Activated CD4-positive, alpha-beta T cell treated with anti-CD3 and anti-CD28 coated beads, Interleukin-2, Interleukin-4, amounts not matched to agents 100 ng/mL and 50 ng/mL, durations not matched to agents 16 hours and 8 hours (primary cell): ENCODE measurements at places on chromosomes 1 and 21.

DNA sequence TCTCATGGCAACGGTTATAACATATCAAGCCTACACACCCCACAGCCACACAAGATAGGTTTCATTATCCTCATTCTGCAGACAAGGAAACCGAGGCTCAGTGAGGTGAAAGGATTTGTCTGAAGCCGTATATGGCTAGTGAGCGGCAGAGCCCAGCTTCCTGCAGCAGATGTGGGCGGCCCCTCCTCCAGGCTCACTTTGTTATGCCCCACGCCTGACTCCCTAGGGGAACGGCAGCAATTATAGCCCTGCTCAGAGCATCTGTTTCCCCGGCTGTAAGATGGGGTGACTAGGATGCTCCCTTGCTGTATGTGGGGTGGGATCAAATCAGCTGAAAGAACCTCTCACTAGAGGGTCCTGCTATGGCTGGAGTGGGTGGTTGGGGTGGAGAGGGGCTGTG, 22.1 kb downstream of the GRHL3 start:
- DNase-seq = no peak

DNA sequence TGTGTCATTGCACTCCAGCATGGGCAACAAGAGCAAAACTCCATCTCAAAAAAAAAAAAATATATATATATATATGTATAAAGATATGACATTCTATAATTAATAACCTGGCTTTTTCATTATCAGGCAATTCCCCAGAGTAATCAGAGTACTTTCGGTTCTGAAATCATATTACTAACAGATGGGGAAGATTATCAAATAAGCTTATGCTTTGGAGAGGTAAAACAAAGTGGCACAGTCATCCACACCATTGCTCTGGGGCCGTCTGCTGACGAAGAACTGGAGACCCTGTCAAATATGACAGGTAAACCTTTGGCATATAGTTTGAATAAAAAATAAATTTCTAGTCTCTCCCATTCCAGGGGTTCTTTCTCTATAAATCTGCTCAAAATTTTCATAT, 58.5 kb upstream of the SH3GLB1 start:
- no peak for DNase-seq

DNA sequence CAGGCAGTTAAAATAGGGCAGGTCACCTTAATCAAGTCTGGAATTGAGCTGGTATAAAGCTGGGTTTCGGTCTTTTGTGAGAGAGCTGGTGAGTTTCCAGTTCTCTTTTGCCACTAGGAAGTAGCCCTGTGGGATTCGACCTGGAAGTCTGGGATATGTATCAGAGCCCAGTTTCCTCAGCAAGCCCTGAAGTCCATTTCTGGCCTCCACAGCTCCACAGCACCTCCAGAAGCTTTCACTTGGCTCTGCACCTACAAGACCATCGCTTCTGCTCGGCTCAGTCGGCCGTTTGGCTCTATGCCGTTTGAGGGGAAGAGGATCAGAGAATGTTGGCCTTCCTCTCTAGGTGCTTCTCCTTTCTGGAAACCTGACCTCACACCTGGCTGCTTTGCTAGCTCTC, 148.0 kb downstream of the GALNT2 start:
- DNase-seq = no peak

- DNase-seq = no peak
Measured at GRCh38 chr1:218739426-218739825, 394.3 kb downstream of the TGFB2 start.

DNA sequence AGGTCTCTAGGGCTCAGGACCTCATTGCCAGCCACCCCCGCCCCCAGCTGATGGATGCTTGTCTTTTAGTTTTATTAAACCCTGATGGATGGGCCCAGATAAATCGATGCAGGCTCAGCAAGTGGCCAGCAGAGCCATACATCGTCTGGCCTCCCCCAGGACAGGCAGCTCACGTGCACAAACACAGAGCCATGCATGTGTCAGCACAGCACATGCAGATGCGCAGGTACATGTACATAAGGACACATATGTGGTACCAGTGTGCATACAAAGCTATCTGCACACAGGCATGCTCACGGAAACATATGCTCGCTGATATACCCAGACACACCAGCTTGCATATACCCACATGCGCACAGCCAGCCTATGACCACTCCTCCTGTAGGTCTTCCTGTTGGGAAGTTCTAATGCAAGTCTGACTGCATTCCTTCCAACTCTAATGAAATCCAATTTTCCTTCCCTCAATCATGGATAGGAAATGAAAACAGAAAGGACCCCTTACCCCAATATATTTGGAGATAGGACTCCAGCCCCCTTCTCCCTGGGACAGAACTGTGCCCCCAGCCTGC, 897 bp downstream of the COL16A1 start:
- DNase-seq = no peak

- no peak for DNase-seq
Measured at GRCh38 chr21:42796327-42797062, 82.8 kb downstream of the WDR4 start.

DNA sequence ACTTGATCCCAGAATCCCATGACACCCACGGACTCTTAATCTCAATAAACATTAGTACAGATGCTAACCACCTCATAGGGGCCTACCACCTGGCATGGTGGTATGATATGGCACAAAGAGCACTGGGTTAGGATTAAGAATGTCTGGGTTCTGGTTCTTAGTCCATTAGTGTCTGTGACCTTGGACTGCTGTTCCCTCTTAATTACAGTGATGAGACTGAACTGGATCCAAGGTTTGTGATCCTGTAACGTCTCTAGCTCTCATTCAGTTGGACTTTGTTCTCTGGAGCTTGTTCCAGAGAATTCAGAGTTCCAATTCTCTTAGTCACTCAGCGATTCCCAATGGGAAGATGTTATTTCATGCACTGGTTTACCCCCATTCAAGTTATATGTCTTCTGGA, 23.6 kb upstream of the PIGC start:
- no peak for DNase-seq

GRCh38 chr1:154453161-154453560, 48.0 kb downstream of the IL6R start:
- no peak for DNase-seq

DNA sequence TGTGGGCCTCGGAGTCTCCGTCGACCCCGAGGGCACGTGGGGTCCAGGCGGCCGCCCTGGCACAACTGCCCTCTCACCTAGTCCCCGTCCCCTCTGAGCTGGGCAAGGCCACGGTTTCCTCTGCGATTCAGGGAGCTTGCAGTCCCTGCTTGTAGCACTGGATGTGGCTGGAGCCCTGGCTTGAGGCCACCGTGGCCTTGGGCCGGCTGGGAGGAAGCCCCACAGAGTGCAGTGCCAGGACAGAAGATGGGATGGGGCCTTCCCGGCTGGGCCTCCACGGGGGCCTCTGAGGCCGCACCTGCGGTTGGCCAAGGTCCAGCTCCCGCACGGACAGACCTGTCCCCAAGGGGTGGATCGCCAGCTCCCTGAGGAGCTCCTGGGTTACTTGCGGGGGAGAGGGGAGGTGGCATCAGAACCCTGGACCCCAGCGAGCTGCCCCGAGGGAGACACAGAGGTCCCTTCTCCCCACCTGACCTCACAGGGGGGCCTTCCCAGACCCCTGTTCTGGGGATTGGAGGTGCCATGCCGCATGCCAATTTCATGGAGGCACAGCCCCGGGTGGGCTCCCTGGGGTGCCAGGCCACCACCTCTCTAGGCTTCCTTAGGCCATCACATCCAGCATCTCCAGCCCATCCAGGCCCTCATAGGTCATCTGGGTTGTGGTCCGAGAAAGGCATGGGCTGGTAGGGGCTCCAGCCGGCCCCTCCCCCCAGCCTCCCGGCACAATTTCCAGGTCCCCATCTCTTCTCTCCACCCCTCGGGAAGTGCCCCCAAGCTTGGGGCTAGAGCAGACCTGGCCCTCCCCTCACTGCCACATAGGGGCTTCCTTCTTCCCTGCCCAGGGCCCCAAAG, 80.8 kb downstream of the MORN1 start:
- no peak for DNase-seq
